Pancreas (tissue), 10 donors: ENCODE measurements at places on chromosomes 16 and 17.

- peak; percentile 95 for DNase-seq
These were observed at the start of gene NUPR1 for GRCh38 chr16:28538733-28539596. Gene NUPR1, minus strand, starts transcription at chr16:28538974. Its CDS starts 67 bp downstream, at chr16:28538907.

DNA sequence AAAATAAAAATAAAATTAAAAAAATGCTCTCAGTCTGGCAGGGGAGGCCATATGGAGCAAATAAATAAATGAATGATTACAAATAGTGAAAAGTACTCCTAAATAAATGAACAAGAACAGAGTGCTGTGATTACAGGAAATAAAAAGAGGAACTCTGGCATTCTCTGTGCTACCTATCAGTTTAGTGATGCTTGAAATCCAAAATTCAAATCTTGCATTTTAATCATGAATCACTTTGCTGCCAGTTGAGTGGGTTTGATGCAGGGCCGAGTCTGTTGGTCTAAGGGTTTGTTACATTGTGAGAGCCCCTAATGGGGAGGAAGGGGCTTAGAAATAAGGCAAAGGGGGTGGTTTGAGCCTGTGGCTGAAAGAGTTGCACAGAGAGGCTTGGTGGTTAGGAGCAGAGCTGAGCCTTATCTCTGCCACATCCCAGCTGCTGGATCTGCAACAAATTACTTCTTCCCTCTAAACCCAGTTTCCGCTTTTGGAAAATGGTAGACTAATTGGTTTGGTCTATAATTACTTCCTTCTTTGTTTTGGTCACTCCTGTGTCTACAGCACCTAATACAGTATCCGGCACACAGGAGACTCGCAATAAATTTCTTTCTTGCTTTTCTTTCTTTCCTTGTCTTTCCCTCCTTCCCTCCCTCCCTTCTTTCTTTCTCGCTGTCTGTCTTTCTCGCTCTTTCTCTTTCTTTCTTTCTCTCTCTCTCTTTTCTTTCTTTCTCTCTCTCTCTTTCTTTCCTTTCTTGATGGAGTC is 6.3 kb upstream of the ABCC1 start:
- no peak for DNase-seq

GRCh38 chr16:28192806-28193529 is 18.8 kb downstream of the XPO6 start:
- DNase-seq: no peak

GRCh38 chr17:68686108-68686988 is 85.2 kb upstream of the FAM20A start:
- no peak for DNase-seq

GRCh38 chr16:68265078-68265920 is 973 bp downstream of the SLC7A6 start:
- DNase-seq: no peak

DNA sequence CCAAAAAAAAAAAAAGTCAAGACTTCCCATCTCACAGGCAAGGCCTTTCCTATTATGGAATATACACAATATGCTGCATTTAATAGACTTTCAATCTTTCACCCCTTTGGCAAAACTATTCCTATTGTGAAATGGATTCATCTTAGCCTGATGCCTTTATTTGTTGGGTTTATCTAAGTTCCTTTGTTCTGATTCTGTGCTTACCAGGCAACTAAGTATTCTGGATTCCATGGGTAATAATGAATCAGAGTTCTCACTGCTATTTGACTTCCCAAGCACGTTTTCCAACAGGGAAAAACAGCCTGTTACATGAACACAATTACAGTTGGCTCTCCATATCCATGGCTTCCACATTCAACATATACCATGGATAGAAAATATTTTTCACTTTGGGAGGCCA is 135.5 kb downstream of the MYO1D start:
- no peak for DNase-seq

DNA sequence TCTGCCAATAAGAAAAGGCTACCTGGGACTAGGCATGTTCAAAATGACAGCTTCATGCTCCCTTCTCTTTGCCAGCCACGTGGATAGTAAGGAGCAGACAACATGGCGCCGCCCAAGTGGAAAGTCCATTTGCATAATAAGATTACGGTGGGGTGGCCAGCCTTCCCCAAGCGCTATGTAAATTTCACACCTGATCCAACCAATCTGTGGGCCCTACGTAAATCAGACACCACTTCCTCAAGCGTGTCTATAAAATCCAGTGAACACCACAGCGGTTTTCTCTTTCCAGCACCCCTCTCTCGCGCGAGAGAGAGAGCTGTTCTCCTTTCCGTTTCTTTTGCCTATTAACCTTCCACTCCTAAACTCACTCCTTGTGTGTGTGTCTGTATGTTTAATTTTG is 140.3 kb upstream of the ERCC4 start:
- DNase-seq: no peak

GRCh38 chr17:65697661-65698060 is 136.2 kb upstream of the AXIN2 start:
- no peak for DNase-seq

GRCh38 chr17:34451313-34451712 is 88.3 kb upstream of the CCL1 start:
- no peak for DNase-seq

- DNase-seq: no peak
These were observed 63.2 kb downstream of the N4BP1 start for GRCh38 chr16:48546774-48547173.

DNA sequence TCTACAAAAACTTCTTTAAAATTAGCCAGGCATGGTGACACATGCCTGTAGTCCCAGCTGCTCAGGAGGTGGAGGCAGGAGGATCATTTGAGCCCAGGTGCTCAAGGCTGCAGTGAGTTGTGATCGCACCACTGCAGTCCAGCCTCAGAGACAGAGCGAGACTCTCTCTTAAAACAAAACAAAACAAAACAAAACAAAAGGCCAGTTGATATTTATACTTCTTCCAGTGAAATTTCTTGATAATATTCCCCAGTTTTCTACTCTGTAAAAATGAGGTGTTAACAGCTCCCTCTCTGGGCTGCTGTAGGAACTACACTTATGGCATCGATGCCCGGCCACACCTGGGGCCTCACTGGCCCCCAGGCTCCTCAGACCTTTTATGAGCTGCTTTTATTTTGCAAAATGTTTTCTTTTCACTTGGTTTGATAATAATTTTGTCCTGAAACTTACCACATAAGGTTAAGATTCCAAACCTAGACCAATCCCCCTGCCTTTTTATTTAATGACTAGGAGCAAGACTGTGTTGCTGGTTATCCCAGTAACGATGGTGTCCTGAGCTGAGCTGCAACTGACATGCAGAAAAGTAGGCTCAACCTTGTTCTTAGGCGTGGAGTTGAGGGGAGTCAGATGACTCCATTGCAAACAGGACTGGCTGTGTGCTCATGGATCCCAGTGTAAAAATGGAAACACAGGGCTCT is 17.6 kb downstream of the MAPK8IP3 start:
- no peak for DNase-seq

- DNase-seq: no peak
These were observed 3.2 kb downstream of the TPSG1 start for GRCh38 chr16:1221628-1222552.

DNA sequence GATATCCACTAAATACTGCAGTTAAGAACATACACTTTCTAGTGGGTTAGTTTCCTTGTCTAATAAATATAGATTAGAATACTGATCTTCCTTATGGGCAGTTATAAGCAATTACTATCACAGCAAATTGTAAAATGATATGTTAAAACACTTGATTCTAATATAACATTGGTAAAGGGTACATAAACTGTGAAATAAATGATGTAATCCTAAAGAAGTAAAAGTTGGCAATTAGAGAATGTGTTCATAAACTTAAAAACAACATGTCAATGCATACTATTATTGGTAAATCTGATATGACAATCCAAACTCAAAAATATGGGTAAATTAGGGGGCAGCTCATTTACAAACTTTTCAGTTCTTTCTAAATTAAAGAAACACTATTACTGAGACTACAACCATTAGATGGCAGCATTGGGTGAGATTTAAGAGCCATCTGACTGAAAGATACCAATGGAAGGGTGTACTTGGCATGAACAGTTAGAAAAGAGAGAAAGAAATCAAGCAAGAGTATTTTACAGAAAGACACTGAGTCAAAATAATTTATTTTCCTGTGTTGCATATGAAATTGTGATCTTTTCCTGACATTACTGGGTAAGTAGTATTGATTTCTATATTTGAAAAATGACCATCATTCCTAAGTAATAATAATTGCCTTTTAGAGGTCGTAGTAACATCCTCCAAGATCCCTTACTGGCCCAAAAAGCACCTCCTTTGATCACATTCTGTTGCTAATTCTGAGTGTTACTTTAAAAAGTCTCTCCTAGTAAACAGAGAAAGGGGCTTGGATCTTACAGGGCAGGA is 119.6 kb downstream of the SPAG9 start:
- DNase-seq: no peak

- DNase-seq: no peak
These were observed 90.1 kb upstream of the CDC42EP4 start for GRCh38 chr17:73401911-73402310.

DNA sequence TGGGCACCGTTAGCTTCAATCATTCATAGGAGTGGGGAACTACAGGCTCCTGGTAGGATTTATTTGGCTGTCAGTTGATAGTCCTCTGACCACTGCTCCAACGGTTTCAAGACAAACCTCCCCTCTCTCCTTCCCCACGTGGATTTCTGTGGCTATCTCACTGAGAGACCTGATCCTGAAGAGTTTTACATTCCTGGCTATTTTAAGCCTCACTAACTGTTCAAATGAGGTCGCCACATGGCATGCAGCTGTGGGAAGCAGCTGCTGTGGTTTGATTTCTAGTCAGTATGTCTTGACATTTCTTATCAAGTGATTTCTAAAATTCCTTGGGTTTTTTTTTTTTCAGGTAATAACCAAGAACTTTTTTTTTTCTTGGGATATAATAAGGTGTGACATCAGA is 38.3 kb downstream of the CDK5R1 start:
- no peak for DNase-seq

DNA sequence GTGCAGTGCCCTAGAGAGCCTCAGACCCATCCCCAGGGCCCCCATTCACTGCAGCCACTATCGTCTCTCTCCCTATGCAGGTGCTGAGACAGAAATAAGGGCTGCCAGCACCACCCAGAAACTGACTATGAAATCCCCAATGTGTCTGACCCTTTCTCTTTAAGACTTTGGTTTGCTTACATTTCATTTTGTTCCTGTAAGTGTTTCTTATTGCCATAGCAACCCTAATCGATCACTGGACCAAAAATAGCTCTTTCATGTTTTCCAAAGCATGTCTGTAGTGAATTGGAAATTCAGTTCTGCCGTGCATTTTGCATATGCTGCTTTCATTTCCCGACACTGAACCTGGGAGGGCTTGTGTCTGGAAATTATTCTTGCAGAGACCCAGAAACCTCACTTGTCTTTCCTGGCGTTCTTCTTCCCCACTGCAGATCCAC is 148.7 kb upstream of the NOL11 start:
- no peak for DNase-seq

DNA sequence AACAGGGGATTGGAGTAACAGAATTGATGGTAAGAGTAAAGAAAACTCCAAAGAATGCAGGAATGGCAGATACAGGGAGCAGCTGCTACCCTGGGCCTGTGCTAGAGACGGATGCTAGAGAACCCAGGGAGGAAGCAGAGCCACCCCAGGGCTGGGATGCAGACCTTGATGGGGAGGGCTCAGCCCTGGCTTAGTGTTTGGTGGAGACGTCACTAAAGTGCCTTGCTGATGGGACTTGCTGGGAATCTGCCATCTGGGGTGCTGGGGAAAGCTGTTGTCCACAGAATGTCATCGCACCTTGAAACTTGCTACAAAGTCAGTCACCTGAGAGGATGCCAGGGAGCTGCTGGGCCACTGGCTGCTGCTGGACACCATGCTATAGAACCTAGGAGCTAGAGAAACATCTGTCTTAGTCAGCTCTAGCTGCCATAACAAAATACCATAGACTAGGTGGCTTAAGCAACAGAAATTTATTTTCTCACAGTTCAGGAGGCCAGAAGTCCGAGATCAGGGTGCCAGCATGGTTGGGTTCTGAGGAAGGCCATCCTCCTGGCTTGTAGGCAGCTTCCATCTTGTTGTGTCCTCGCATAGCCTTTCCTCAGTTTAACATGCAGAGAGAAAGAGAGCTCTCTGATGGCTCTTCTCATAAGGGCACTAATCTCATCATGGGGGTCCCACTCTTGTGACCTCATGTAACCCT is 15.3 kb downstream of the MT1X start:
- DNase-seq: no peak

GRCh38 chr16:801584-802363 is 1.2 kb upstream of the GNG13 start:
- peak; percentile 64 for DNase-seq

DNA sequence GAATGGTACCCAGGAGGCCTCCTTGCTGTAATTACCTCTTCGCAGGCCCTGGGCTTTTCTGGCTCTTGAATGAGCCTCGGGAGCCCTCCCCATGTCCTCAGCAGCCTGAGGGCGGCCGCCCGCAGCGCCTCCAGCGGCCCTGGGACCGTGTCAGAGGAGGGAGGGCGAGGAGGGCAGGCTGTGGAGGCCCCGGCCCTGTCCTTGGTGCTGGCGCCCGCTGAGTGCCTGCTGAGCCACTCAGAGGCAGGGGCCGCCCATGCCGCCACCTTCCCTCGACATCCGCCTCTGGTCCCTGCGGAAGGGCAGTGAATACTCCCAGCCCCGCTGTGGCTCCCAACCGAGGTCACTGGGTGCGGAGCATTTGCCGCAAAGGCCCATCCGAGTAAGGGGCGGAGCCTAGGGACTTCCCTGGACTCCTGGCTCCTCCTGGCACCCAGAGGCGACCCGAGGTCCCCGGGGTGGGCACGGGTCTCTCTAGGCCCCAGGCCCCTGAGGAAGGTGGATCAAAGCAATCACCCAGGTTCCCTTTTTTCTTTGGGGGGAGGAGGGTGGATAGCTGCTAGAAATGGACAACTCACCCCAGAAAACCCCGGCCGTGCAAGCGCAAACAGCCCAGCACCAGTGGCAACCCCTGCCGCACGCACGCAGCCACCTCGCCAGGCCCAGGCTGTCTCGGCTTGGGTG is 2.8 kb downstream of the RBFOX3 start:
- no peak for DNase-seq

DNA sequence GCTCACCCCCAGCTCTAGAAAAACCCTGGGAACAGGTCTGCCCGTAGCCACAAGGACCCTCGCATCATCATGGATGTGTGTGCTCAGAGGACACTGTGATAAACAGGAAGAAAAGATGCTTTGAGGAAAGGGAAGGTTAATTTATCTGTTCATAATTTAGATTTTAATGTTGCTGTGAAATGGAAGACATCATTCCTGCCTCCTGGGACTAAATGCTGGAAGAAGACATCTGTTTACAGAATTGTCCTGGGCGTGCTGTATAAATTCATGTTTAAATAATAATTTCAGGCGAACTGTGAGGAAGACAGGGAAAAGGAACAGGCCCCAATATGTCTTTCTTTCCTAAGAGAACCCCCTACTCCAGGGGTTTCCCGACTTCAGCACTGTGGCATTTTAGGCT is 112.6 kb downstream of the SHISA6 start:
- no peak for DNase-seq

- no peak for DNase-seq
These were observed 102.1 kb downstream of the KIF2B start for GRCh38 chr17:53924530-53925455.

GRCh38 chr16:46839986-46840443 is 9.0 kb upstream of the C16orf87 start:
- no peak for DNase-seq

GRCh38 chr17:27407916-27408864 is 48.1 kb upstream of the KSR1 start:
- DNase-seq: no peak

GRCh38 chr17:41308918-41309359 is at the start of gene KRTAP16-1:
Gene KRTAP16-1, minus strand, starts transcription at chr17:41309309. Its CDS starts 56 bp downstream, at chr17:41309253.
- DNase-seq: no peak

GRCh38 chr16:946048-946395 is 24.8 kb downstream of the LMF1 start:
- DNase-seq: no peak

GRCh38 chr17:61570118-61570517 is 20.9 kb downstream of the NACA2 start:
- DNase-seq: no peak

GRCh38 chr17:4946312-4946976 is 1.9 kb downstream of the PFN1 start:
- DNase-seq: peak; percentile 20
